ENCODE measurements at places on chromosomes 5 and 9.

GRCh38 chr5:151100681-151101080 is 19.8 kb upstream of the TNIP1 start:
- no peak for DNase-seq

GRCh38 chr5:16644301-16644889 is 27.6 kb upstream of the RETREG1 start:
- DNase-seq = no peak

DNA sequence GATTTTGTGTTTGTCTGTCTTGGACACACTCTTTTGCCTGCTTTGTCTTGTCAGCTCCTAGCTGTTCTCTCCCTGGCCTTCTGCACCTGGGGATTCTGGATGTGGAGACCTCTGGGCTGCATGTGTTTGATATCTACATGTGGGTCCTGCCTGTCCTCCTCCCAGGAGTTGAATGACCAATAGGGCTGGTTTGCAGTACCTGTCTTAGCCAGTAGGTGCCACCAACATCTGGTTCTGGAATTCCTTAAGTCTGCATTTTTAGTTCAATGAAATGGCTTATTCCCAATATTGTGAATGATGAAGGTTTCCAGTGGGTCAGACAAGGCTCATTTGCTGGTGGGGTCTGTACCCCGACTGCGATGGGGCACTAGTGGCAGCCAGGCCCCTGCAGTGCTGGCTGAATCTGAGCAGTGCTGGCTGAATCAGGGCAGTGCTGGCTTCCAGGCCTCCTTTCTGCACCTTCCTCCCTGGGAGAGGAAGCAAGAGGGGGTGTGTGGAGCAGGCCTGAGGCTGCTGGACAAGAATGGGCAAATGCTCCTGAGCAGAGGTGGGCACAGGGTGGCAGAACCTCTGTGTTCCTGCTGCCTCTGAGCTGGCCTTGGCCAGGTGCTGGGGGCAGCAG is 73.3 kb downstream of the RXRA start:
- DNase-seq = no peak

GRCh38 chr5:168315416-168316138 is 24.1 kb downstream of the WWC1 start:
- DNase-seq = no peak

- DNase-seq = no peak
Measured at GRCh38 chr9:91799113-91799744, 150.8 kb downstream of the ROR2 start.

DNA sequence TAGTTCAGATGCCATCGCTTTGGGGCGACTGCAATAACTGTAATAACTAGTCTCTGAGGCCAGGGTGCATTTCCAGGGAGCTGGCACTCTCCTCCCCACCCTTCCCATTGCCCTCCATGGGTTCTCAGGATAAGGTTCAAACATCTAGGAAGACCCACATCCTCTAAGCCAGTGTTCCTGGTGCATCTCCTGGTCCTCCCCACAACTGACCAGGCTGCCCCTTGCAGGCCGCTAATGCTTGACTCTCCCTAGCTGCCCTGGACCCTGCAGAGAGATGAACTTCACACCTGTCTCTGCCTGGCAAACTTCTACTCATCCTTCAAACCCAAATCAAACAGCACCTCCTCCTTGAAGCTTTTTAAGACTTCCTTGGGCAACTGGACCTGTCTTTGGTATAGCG is 15.9 kb downstream of the CCNJL start:
- no peak for DNase-seq

DNA sequence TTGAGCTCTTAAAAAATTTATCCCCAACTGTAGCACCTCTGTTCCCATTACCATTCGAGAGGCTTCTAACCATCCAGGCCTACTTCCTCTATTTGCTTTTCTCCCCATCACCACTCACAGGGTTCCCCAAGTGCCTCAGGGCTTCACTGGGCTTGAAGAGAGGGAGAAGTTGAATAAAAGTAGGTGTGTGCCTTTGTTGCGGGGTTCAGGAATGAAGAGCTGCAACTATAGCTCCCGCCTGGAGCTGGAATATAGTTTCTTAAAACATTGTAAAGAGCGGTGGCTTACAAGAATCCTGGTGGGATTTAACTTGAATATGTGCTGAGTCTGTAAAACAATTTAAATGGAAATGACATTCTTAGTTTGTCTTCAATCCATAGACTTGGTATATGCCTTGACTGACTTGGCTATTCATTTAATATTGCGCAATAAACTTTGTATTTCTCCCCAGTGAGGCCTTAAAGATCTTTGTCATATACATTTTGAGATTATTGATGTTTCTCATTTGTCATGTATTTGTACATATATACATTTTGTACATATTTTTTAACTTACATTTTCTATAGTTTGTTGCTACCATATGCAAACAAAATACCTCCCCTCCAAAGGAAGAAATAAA is 7.2 kb downstream of the ENTREP1 start:
- no peak for DNase-seq

DNA sequence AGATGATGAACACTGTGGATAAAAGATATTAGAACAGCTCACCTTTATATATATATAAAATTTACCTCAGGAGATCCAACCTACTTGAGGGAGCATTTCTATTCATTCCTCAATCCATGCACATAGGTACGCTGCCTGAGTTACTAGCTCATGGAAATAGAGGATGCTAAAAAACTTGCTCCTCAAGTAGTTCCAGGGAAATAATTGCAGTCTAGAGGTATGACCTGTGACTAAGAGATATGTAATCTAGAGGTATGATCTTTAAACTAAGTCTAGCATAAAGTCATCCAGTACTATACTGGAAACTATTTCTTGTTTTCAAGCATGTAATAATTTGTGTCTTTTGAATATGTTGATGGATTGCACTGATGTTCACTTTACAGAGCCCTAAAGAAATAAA is 471.2 kb downstream of the TAF11L14 start:
- no peak for DNase-seq

GRCh38 chr5:79561525-79561893 is 47.6 kb upstream of the HOMER1 start:
- peak; percentile 23 for DNase-seq

DNA sequence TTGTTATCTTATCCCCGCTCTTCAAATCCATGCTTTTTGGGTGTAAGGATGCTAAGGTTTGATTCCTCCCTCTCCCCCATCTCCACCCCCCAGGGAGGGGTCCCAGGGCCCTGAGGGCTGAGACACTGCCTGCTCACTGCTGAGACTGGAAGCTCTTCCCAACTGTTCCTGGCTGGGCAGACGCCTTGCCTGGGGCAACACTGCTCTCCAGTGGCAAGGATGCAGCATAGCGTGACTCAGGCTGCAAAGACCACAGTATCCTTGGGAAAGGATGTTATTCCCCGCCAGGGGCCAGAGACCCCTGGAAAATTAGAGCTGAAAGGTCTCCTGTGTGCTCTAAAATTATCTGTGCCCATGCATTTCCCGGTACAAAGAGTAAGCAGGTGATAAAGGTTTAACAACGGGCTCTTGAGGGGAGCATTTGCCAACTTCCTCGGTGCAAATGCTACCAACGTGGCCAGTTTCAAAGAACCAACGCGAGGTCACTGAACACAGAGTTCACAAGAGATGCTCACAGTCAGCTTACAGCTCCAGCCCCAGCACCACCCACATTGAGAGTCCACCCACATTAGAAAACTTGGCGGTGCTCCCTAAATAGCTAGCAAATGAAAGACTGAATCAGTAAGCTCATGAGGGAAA is 271.9 kb downstream of the NSG2 start:
- DNase-seq = no peak

DNA sequence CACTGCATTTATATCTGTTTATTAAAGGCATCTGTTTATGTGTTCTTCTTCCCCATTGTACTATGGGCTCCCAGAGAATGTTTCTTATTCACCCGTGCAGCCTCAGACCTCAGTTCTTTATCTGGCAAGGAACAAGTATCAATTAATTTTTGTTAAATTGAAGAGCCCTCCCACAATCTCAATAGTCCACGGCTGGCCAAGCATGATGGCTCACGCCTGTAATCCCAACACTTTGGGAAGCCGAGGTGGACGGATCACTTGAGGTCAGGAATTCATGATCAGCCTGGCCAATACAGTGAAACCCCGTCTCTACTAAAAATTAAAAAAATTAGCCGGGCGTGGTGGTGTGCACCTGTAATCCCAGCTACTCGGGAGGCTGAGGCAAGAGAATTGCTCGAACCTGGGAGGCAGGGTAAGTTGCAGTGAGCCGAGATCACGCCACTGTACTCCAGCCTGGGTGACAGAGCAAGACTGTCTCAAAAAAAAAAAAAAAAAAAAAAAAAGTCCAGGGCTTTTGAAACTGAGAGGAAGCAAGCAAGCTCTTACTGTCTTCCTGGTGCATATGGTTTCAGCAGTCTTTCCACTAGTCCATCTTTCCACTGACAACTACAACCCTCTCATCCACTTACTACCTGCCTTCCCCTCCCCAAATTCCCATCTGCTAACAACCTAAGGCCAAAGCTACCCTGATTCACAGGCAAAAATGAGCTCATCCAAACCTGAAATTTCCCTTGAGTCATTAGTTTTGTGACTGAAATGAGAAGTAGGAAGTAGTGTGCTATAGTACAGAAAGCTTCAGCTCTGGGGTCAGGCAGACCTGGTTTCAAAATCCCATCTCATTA is 2.3 kb upstream of the HK3 start:
- no peak for DNase-seq

GRCh38 chr9:79446523-79447307 is 125.0 kb upstream of the TLE4 start:
- no peak for DNase-seq

- DNase-seq = no peak
Measured at GRCh38 chr5:55030220-55030619, 6.2 kb downstream of the GZMK start.
